Activated CD8-positive, alpha-beta T cell treated with anti-CD3 and anti-CD28 coated beads for 36 hours (primary cell): ENCODE measurements at places on chromosomes 7 and 10.
A peak's percentile ranks its signal among the peaks of the same experiment; 100 is the strongest.

GRCh38 chr7:3201306-3201705 is 99.7 kb upstream of the SDK1 start:
- no peak for DNase-seq

- DNase-seq, result peak; percentile 75
Measured at GRCh38 chr10:28367929-28368484, 65.1 kb upstream of the MPP7 start.

DNA sequence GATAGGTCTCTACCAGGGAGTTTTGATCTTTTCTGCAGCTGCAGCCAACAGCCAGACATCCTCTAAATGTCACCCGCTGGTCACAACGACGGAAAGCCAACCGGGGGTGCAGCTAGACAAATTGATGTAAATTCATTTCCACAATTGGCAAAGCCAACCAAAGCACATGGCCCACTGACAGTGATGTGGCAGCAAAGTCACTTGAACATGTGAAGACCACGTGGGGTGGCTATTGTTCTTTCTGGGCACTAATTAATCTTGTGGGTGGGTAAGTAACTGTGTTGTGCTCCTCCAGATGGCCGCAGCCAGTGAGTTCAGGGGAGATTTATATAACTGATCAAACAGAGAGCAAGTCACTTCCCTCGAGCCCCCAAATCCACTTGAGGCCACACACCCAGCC is 354.1 kb downstream of the ANKRD30A start:
- DNase-seq, result no peak

DNA sequence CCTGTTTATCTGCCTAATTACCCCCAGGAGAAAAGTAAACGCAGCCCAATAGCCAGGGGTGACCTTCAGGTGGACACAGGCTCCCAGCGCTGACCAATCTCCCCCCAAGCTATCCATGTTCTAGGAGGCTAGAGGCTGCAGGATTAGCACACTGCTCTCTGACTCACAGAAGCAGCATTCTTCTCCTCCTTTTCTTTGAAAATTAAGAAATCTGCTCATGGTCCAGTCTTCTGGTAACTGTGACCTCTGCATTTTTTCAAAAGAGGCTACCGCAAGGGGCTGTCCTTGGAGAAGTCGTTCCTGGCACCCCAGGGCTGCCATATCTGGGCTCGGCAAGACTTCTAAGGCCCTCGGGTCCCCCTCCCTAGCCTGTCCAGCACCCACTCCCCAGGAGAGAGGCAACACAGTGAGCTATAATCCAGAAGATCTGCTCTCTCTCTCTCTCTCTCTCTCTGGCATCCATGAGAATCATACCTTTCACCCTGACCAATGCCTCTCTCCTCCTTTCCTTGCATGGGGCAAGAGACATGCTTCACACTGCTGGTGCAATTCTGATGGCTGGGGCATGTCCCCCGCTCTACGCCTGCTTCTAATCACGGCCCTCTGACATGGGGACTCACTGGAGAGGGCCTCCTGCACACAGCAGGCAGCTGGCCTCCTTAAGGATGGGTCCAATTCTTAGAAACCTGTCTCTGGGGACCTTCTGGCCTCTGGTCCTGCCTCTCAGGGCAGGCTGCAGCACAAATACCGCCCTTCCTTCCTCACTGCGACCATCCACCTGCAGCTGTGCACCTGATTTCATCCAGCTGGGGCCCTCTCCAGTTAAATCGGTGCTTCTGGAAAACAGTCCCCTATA is 27.3 kb downstream of the ANXA11 start:
- no peak for DNase-seq
